ENCODE measurements at places on chromosomes 1 and 21.

GRCh38 chr1:165481820-165482532 lies 37.0 kb upstream of the RXRG start:
- peaks cover 3% of the 10 kb centered on the region for H3K27me3 ChIP-seq
- peaks cover 10% of the 10 kb centered on the region for H3K4me1 ChIP-seq
- H3K27ac ChIP-seq = no peak overlapping the region
- no peak for DNase-seq

DNA sequence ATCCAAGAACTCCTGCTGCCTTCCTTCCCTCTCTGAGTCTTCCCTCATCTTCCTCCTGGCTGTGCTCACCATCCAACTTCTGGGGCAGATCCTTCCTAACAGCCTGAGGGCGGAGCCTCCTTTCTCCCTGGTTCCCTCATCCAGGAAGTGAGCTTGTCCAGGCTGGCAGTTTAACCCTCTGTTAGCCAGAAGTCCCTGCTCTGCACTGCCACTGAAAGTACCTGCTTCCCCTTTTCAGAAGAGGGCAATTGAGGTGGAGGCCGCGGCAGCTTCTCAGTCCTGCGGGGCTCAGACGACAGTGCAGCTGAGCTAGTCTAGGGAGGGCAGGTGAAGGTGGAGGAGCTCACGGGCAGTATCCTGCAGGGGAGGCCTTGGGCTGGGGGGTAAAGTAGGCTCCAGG lies 149.1 kb downstream of the FCRL5 start:
- H3K4me3 ChIP-seq = no peak overlapping the region
- H3K4me1 ChIP-seq = no peaks in the 10 kb centered on the region
- no peak overlapping the region for H3K27ac ChIP-seq
- no peaks in the 10 kb centered on the region for H3K36me3 ChIP-seq
- DNase-seq = no peak
- peaks cover 44% of the 10 kb centered on the region for H3K27me3 ChIP-seq

DNA sequence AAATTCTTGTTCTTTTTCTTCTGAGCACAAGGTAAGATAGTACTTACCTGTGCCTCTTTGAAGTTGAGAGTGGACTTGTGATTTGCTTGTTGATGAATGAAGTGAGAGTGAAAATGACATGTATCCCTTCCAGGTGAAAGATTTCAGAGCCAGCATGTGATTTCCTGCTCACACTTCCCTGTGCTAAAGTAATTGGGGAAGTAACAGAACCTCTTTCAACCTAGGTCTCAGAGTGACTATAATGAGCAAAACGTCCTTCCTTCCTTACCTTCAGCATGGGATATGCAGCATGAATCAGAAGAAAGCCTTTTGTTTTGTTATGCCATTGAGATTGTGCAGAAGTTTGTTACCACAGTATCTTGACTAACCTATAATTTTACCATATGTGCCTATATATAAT lies 24.6 kb downstream of the RAVER2 start:
- H3K4me1 ChIP-seq = peaks cover 7% of the 10 kb centered on the region
- H3K36me3 ChIP-seq = no peaks in the 10 kb centered on the region
- H3K4me3 ChIP-seq = no peak overlapping the region
- H3K27ac ChIP-seq = no peak overlapping the region

DNA sequence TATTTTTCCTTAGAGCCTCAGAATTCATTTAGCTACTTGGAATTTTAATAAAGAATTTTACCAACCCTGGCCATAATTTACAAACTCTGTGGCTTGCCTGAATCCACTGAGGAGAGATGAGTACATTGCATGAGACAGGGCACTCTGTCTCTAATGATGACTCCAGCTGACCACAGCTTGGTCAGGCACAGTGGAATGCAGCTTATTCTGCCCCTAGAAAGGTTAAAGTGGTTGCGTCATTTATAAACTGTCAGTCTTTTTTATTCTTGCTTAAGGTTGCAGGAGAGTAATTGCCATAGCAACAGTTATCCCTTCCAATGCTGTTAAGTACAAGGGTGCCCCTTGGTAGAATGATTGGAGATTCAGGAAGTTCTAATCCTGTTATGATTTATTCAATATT lies 28.3 kb downstream of the PDE4B start:
- H3K27ac ChIP-seq = no peak overlapping the region
- H3K27me3 ChIP-seq = peaks cover 7% of the 10 kb centered on the region
- no peaks in the 10 kb centered on the region for H3K36me3 ChIP-seq
- no peak for DNase-seq
- no peak overlapping the region for H3K4me3 ChIP-seq

DNA sequence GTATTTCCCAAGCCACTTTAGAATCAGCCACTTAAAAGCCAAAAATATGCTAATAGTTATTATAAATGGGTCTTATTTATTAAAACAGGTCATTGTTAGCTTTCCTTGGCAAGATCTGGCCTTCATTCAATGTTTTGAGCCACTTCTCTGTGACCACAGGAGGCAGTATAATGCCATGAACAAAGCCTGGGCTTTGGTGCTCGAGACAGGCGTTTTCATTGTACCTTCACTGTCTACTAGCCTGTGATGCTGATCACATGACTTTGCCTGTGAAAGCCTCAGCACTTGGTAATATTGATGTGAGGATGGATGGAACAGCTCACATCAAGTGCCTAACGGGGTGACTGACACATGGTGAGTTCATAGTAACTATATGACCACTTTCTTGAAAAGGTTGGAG lies 217.0 kb downstream of the RWDD3 start:
- no peaks in the 10 kb centered on the region for H3K27me3 ChIP-seq
- no peaks in the 10 kb centered on the region for H3K36me3 ChIP-seq
- DNase-seq = no peak
- no peak overlapping the region for H3K4me3 ChIP-seq
- no peak overlapping the region for H3K27ac ChIP-seq

- no peak for DNase-seq
- peaks cover 5% of the 10 kb centered on the region for H3K27me3 ChIP-seq
- no peak overlapping the region for H3K4me3 ChIP-seq
- H3K4me1 ChIP-seq = no peaks in the 10 kb centered on the region
- H3K27ac ChIP-seq = no peak overlapping the region
- no peaks in the 10 kb centered on the region for H3K36me3 ChIP-seq
These were observed 67.4 kb downstream of the KCNJ6 start for GRCh38 chr21:37848721-37849490.

- H3K36me3 ChIP-seq = no peaks in the 10 kb centered on the region
- H3K4me1 ChIP-seq = peaks cover 27% of the 10 kb centered on the region
- H3K27ac ChIP-seq = no peak overlapping the region
- no peaks in the 10 kb centered on the region for H3K27me3 ChIP-seq
- no peak for DNase-seq
- H3K4me3 ChIP-seq = no peak overlapping the region
These were observed 48.0 kb downstream of the DMAP1 start for GRCh38 chr1:44261171-44261817.

DNA sequence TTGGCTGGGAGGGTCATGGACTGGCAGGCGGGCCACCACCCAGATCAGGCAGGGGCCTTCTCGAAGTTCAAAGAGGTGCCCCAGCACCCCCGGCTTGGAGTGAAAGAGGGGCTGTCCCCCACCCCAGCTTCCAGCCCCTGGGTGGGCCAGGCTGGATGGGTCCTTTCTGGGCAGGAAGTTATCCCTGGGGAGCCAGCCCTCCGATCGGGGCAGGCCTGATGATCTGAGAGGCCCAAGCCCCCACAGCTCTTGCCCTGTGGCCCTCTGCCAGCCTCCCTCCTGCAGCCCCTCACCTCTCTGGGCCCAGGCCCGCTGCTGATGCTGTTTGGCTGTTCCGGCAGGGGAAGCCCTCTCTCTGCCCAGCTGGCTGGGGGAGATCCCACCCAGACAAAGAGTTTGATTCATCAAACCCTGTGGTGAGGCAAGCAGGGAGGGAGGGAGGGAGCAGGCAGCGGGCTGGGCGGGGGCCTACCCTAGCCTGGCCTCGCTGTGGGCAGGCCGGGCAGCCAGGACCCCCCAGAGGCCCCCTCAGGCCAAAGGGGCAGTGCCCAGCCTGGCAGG lies 2.5 kb downstream of the ARHGEF19 start:
- H3K36me3 ChIP-seq = peaks cover under 1% of the 10 kb centered on the region
- no peak overlapping the region for H3K27ac ChIP-seq
- H3K27me3 ChIP-seq = peaks cover 24% of the 10 kb centered on the region
- H3K4me3 ChIP-seq = no peak overlapping the region

DNA sequence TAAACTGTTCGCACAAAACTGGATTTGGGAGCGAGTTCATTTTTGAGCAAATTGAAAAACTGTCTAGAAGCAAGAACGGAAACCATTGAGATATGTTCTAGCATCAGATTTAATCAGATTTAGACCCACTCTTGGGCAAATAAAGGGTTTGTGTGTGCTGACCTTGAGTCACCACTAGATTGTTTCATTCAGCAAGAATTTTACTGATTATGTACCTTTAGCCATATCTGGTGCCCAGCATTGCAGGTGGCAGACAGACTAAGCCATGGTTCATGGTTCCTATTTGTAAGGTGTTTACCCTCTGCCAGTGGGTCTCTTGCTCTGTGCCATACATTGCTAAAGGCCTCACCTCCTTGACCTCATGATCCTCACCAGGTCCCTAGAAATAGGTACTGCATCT lies 1.4 kb downstream of the NUDC start:
- DNase-seq = no peak
- H3K4me1 ChIP-seq = peaks cover 40% of the 10 kb centered on the region
- no peaks in the 10 kb centered on the region for H3K27me3 ChIP-seq
- peaks cover 21% of the 10 kb centered on the region for H3K36me3 ChIP-seq
- H3K27ac ChIP-seq = peak overlapping the region; percentile 68

- H3K27ac ChIP-seq = no peak overlapping the region
- H3K27me3 ChIP-seq = no peaks in the 10 kb centered on the region
- H3K4me1 ChIP-seq = no peaks in the 10 kb centered on the region
These were observed 239.6 kb upstream of the FOXD3 start for GRCh38 chr1:63082766-63083165.

DNA sequence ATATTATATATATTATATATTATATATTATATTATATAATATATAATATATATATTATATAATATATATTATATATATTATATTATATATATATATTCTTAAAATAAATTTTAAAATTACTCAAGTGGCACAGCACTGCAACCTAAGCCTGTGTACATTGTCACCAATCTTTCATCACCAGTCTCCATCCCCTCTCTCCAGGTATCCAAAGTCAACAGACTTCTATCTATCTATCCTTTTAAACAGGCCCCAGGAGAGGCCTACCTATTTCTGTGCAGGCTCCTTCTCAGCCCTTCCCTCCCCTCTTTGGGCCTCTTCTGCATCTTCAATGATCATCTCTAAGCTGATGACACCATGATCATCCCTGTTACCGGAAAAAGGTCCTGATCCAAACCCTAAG lies 111.7 kb downstream of the RHOU start:
- H3K4me3 ChIP-seq = no peak overlapping the region
- no peak overlapping the region for H3K27ac ChIP-seq
- DNase-seq = no peak
- H3K36me3 ChIP-seq = peaks cover 2% of the 10 kb centered on the region
- peaks cover 8% of the 10 kb centered on the region for H3K4me1 ChIP-seq
